Inflammatory macrophage (primary cell): ENCODE measurements at places on chromosomes 11 and 22.
A peak's percentile ranks its signal among the peaks of the same experiment; 100 is the strongest.

- peak; percentile 15 for DNase-seq
These were observed 113.6 kb downstream of the LDLRAD3 start for GRCh38 chr11:36057379-36058042.

DNA sequence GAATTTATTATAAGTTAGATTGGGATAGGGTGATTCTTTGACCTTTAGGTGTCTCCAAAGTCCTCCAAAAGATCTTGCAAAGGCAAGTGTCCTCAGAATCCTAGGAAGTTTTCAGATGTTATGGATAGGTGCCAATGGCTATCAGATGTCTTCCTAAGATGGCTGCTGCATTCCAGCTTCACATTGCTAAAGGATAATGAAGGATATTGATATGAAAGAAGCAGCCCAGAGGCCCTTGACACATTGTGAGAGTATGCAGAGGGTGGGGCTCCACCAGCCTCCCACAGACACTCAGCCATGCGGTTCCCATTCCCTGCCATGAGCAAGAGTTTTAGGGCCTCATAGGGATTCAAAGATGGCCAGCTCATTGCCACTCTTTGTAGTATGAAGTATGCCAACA lies 22.3 kb upstream of the GLYATL2 start:
- no peak for DNase-seq

DNA sequence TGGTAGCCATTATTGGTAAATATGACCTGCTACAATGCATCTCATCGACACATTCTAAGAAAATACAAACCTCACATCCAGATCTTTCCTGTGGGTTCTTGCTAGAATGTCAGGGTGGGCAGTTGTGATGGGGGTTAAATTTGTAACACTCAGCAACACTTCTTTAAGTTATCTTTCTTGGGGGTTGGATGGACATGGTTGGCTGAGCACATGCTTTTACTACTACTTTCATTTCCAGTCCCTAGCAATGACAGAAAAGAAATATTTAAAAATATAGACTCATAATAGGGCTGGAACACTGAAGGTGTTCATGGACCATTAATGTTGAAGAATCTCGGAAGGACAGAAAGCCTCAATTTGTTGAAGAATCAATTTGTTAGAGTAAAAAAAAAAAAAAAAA lies 57.6 kb downstream of the APOL3 start:
- DNase-seq, result no peak

- DNase-seq, result peak; percentile 62
These were observed 16.4 kb upstream of the GRAMD1B start for GRCh38 chr11:123413636-123414035.

GRCh38 chr11:122127020-122127419 lies 11.0 kb upstream of the BLID start:
- no peak for DNase-seq

DNA sequence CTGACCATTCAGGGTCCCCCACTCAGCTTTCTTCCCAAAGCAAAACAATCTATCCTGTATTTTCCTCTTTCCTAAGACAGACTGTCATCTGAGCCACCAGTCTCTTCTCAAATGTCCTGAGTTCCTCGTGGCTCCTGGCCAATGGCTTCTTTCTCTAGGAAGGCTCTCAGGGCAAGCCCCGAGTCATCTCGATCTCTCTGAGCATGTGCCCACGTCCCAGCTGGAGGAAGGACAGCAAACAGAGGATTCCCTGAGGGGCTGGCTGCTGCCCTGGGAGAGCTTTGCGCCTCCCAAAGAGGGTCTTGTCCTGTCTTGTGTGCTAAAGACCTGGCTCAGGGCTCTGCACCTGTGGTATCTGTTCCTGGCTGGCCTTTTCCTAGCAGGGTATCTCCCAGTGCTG lies 8.3 kb downstream of the SLC37A2 start:
- DNase-seq, result peak; percentile 36
